CD4-positive, alpha-beta memory T cell (primary cell): ENCODE measurements at places on chromosomes 3 and 15. TPM values are rescaled to one million over a fixed set of nuclear protein-coding genes. Genes with fewer than 3 reads are reported as not detected.

DNA sequence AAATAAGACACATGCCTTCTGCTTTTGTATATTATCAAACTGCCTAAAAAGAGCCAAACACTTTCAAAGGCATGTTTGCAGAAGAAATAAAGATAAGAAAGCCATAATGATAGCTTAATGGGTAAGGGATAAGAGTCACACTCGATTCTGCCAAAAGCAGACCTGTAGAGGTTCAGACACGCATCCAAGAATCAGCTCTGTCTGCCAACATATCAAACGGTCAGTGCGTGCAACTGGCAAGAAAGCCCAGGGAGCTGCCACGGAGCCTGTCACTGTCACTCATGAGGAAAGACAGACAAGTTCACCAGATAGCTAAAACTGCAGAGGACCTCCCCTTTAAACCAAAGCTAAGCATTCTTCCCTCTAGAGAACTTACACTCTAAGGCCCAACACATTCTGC is 23.2 kb downstream of the DCP1A start:
- peaks cover 9% of the 10 kb centered on the region for H3K36me3 ChIP-seq
- no peaks in the 10 kb centered on the region for H3K27me3 ChIP-seq
- no peak for DNase-seq

- H3K36me3 ChIP-seq, result no peaks in the 10 kb centered on the region
- no peaks in the 10 kb centered on the region for H3K27me3 ChIP-seq
- no peak for DNase-seq
- H3K4me3 ChIP-seq, result no peak overlapping the region
These were observed 181.0 kb downstream of the THSD4 start for GRCh38 chr15:71296315-71296679.

The CHL1 gene
- not detected for total RNA-seq

The EPB42 gene
- not detected for total RNA-seq
